ENCODE measurements at places on chromosomes 6 and 20.

GRCh38 chr20:23640018-23640601, 2.4 kb upstream of the CST3 start:
- no peak for DNase-seq

- DNase-seq, result no peak
Observed at GRCh38 chr20:30599990-30600389, 657.5 kb upstream of the DEFB115 start.

DNA sequence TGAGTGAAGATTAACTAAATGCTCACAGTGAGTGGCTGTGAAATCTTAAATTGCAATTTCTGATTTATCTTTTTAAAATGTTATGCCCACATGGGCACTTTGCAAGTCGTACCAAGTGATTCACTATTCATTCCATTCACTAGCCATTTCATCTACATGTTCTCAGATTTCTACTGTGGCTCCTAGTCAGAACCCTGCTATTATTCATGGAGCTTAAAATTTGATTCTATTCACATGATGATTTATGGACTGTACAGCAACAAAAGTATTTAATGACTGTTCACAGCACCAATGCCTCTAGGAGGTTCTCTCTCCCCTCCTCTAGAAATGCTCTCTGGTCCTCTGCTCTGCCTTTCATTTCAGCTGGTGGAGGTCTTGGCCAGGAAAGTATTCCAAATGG, 133.5 kb upstream of the MAP3K7 start:
- no peak for DNase-seq

DNA sequence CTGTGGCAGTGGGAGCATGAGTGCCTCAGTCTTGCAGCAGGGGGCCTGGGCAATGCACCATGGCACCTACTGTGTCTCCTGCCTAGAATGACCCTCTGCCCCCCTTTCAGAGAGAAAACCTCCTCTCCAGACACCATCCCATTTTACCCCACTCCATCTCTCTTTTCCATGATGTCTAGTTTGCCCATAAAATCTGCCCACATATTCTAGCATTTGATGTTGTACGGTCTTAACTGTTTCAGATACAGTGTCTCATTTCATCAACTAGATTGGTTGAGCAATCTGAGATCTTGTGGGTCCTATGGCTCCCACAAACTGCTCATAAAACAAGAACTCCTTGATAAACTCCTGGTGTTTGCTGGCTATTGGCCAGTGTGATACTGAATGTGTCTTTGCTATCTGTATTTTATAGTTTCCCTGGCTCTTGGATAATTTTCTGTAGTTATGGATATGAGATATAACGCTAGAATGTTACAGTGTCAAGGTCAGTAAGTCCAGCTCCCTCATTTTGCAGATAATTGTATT, 8.1 kb downstream of the PNPLA1 start:
- no peak for DNase-seq

DNA sequence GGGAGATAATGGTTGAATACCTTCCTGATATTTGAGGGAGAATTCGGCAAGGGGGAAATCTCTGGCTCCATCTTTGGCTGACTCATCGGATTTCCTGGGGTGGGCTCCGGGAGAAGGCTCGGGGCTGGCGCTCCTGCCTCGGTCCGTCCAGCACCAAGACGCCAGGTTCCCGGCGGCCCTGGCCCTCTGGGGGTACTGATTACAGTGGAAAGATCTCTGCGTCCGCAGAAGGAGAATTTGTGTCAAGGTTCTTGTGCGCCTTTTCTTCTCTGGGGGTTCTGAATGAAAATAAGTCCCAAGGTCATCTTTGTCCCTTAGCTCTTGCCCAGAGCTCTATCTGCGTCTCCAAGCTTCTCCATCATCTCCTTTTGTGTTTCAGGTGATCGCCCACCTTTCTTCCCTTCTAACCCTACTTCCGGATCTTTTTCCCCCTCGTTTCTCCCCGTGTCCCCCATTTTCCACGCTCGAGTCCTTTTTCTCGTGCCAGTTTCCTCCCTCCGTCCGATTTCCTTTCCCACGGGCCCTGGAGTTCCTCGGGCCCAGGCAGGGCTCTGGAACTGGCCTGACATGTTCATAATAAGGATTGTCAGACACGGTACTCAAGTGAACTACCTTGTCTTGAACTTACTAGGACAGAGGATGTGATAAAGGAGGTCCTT, 11.6 kb downstream of the NRN1 start:
- DNase-seq, result no peak

GRCh38 chr6:48084201-48084600, 26.8 kb downstream of the PTCHD4 start:
- DNase-seq, result no peak

GRCh38 chr6:158009935-158010585, 28.4 kb downstream of the SYNJ2 start:
- DNase-seq, result no peak

- DNase-seq, result no peak
Observed at GRCh38 chr6:119677384-119677783, 327.8 kb upstream of the MAN1A1 start.

- DNase-seq, result no peak
Observed at GRCh38 chr6:159008656-159009288, 8.8 kb upstream of the RSPH3 start.

DNA sequence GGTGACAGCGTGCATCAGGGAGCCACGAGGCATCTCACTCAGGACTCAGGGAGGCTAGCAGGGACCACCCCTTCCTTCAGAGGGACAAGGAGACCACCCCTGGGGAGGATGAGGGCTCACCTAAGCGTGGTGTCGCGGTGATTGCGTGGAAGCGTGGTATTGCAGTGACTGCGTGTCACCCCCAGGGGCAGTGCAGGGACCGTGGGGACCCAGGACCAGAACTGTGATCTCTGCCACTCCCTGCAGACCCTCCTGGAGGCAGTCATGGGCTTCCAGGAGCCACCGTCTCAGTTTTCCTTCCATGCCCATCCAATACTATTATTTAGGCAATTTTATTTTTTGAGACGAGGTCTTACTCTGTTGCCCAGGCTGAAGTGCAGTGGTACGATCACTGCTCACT, 147.1 kb downstream of the TAF4 start:
- DNase-seq, result no peak
